ENCODE measurements at places on chromosomes 5 and 9. TPM values are rescaled to one million over a fixed set of nuclear protein-coding genes. Genes with fewer than 3 reads are reported as not detected.

DNA sequence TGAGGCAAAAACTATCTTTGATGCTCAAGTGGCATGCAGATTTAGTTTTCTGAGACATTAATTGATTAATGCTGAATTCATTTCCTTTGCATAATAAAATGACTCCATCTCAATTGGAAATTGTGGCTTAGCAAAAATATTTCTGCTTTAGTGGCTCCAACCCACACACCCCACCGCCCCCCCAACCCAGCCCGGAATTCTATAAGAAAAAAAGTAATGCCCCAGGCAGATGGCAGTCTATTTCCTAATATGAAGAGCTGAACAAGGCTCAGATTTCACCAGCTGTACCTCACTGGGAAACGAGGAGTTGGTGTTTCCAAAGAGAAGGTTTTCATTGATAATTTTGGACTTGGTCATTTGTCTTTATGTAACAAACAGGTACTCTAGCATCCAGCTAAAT lies 182.1 kb downstream of the FBN2 start:
- no peak for DNase-seq

GRCh38 chr9:78239506-78239905 lies 3.6 kb downstream of the CEP78 start:
- peak; percentile 22 for DNase-seq

DNA sequence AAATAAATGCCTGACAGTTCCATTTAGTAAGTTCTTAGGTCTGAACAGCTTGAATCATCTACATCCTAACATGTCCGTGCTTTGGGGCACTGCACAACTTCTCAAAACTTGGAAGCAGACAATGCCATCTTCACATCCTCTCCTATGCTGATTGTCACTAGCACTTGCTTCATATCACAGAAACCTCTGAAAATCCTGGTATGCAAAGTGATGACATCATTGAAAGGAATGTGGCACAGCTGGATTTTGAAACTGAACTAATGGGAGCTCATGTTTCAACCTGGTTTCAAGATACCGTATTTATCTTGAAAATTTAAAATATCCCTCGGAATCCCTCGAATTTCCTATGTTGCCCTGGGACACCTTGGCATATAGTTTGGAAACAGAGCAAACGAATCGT lies 490.2 kb upstream of the DAP start:
- DNase-seq = no peak

MARCHF11 gene
- total RNA-seq = not detected

PCDHGB1 gene
- 0.29 TPM for total RNA-seq

- no peak for DNase-seq
These were observed 139.6 kb downstream of the HTR1A start for GRCh38 chr5:63822614-63823013.

GRCh38 chr5:16844952-16845351 lies 91.1 kb downstream of the MYO10 start:
- no peak for DNase-seq

IGFBPL1 gene
- total RNA-seq = 8.8 TPM

CA9 gene
- not detected for total RNA-seq

FTMT gene
- total RNA-seq = not detected

GABRA1 gene
- total RNA-seq = not detected

DNA sequence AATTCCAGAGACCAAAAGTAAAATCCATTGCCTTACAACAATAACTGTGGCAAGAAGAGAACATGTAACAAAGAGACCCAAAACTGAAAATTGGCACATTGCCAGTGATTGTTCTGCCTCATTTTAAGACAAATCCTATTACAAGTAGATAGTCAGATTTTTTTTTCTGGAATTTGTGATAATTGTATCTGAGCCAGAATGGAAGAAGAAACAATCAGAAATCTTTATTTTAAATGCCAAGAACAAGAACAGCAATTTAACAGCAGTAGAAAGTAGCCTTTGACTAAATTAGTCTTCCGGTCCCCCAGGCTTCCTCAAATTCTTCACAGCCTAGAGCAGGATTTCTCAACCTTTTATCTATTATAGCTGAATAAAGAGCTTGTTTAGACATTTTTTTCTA lies 106.7 kb upstream of the PTPN3 start:
- no peak for DNase-seq

GRCh38 chr5:71834601-71835000 lies 115.5 kb downstream of the CARTPT start:
- DNase-seq = no peak

DNA sequence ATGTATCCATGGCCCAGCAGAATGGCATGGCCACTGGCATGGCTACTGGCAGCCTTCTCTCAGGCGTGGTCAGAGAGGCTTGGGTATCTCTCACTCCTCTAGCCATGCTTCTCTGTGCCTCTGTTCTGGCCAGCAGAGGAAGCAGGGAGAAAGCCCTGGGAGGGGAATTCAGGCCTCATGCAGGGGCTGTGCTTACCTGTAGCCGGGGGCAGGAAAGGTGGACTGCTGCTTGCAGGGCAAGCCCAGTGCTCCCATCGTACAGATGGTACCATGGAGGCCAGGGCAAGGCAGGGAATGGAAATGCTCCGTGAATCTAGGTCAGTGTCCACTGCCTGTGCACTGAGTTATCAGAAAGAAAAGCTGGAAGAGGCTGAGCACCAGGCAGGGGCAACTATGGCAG lies 2.7 kb downstream of the OR13J1 start:
- no peak for DNase-seq

SYNPO gene
- total RNA-seq = 0.43 TPM

DNA sequence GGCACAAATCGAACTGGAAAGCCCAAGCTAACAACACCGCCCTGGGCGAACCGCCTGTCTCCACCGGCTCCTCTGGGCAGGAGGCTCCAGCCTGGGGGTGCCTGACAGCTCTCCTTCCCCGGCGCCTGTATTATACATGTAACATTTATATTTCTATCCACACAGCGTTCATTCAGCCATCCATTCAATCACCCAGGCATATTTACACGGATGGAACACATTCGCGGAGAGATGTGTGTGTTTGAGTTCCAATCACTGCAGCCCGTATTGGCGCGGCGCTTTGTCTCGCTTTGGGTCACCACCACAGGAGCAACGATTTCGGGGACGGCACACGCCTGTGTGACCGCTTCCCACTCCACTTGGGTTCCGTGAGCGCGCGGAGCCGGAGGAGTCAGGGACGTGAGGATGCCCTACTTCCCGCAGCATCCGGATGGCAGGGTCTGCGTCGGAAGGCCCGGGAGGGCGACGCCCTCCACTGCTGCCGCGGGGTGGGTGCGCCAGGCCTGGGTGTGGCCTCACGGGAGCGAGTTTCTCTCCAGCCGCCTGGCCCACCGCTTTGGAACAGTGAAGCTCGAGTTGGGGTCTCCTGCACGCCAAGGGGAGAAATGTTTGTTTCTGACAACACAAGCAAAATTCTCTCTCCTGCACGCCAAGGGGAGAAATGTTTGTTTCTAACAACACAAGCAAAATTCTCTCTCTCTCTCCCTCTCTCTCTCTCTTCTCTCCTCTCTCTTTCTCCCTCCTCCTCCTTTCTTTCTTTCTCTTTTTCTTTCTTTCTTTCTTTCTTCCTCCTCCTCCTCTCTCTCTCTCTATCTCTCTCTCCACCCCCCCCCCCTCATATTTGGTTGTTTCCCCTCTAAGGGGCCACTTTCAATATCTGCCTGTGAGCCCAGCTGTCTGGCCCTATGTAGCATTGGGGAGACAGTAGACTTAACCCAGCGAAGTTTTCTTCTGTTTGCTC lies 1.1 kb upstream of the SV2C start:
- no peak for DNase-seq

DNA sequence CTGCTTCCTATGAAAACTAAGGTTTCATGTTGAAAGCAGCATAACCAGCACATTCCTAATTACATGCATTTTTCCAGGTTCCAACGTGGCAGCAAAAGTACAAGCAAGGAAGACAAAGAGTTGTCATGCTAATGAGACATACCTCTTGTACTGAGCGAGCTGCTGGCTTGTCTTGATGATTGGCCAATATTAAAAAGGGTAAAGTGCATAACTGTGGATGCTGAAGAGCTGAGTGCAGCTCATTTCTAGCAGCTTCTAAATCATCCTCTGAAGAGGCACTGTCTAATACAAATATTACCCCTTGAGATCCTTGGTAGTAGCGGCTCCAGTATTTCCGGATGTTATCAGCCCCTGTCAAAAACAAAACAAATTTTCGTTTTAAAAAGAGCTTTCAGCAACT lies 197.3 kb downstream of the ARL15 start:
- DNase-seq = no peak

PPP3R2 gene
- not detected for total RNA-seq

DNA sequence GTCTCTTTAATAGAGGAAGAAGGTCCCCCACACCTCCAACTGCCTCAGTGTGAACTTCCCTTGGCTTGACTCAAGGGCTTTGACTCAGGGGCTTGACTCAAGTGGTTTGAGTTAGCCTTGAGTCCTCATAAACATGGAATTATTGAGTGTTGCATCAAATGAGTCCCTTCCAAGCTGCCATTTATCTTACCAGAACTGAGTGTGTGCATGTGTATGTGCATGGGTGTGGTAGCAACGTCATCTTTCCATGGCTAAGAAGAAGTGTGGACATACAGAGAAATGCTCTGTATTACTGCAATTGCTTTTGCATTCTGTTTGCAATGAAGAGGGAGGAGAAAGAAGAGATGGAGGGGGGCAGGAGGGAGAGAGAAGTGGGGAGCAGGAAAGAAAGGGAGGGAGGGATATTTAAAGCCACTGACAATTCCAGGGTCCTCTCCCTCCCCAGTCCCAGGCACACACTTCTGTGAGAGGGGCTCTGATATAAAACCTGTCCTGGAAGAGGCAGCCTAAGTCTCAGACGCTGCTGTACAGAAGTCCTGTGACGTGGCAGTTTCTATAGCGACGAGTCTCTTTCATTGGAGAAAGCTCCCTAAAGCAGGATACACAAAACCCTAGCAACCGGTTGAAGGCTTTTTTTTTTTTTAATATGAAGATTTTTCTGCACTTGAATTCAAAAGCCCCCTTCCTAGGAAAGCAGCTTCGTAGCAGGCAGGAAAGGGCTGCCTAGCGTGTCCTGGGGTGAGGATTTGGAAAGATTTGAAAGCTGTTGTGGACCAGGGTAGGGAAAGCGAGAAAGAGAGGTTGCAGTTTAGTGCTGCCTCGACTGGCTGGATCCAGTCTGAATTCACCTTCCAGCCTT lies 93.3 kb upstream of the MAP1B start:
- no peak for DNase-seq

- no peak for DNase-seq
These were observed 32.7 kb downstream of the PCDHAC2 start for GRCh38 chr5:140998921-140999410.

ARL14EPL gene
- not detected for total RNA-seq

LPAR1 gene
- total RNA-seq = 13.0 TPM

DNA sequence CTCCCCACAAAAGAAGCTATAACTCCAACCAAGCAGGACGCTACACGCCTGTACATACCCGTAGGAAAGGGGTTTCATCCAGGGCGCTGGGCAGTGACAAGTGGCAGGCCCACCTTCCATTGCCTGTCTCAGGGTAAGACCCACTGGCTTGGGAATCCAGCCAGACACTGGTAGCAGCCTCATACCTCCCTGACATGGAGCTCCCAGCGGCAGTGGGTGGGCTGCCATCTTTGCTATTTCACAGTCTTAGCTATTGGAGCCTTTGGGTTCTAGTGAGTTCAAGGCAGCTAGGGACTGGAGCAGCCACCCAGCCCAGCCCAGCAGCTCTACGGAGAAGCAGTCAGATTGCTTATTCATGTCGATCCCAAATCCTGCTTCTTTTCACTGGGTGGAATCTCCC lies 3.4 kb upstream of the IFNA10 start:
- DNase-seq = no peak

DNA sequence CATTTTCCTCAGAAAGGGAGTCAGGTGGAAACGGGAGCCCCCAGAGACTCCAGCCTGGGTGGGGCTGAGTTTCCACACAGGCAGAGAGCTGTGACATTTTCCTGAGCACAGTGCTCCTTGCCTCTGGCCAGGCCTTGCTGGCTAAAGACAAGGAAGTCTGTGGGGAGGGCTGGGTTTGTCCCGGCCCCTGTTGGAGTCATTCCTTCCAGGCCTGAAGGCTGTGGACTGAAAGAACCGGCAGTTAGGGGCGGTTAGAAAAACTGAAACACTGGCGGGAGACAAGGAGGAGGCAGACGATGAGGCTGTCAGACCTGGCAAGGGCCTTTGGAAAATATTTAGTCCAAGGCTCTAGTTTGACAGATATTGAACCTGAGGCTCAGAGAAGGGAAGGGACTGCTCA lies 29.9 kb downstream of the COL15A1 start:
- DNase-seq = no peak

- no peak for DNase-seq
These were observed 3.6 kb downstream of the FBXO38 start for GRCh38 chr5:148387325-148387724.

- DNase-seq = peak; percentile 23
These were observed 759.5 kb downstream of the TAF11L14 start for GRCh38 chr5:18393565-18394442.

- DNase-seq = no peak
These were observed 30.5 kb downstream of the DDX31 start for GRCh38 chr9:132639322-132639721.

- DNase-seq = no peak
These were observed 44.8 kb downstream of the PARP8 start for GRCh38 chr5:50711280-50711679.

GLDC gene
- 68.8 TPM for total RNA-seq

GRCh38 chr9:135504262-135505243 lies 4.1 kb downstream of the MRPS2 start:
- no peak for DNase-seq

FAM120A gene
- 68.6 TPM for total RNA-seq

- DNase-seq = no peak
These were observed 110.1 kb downstream of the OSTF1 start for GRCh38 chr9:75198436-75198835.

- DNase-seq = no peak
These were observed 116.4 kb downstream of the SV2C start for GRCh38 chr5:76199336-76200318.

LCN1 gene
- not detected for total RNA-seq

PCBD2 gene
- 5.6 TPM for total RNA-seq

GRCh38 chr5:96227957-96228356 lies 205.1 kb downstream of the PCSK1 start:
- DNase-seq = no peak

GNG10 gene
- 87.8 TPM for total RNA-seq

- no peak for DNase-seq
These were observed 395.7 kb upstream of the ZNF462 start for GRCh38 chr9:106467113-106467864.

DNA sequence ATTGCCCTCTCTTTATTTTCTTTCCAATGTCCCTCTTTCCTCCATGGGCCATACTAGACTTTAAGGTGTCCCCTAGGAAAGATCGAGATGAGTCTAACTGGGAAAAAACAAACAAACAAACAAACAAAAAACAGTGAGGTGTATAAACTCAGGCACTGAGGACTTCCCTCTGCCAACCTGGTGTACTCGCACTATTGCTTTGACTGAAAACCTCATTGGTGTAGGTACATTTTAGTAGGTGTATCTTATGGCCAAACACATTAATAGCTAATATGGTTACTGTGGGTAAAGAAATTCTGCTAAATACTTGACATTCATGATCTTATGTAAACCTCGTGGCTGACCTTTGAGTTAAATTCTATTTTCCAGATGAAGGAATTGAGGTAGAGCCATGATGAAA lies 74.3 kb downstream of the TNC start:
- no peak for DNase-seq

- DNase-seq = no peak
These were observed 324.4 kb downstream of the PDE4D start for GRCh38 chr5:59569158-59569557.

Data from epithelial cell of proximal tubule (primary cell).